Occipital lobe (tissue), 3 donors: ENCODE measurements at places on chromosomes 12 and 14. TPM values are rescaled to one million over a fixed set of nuclear protein-coding genes. Genes with fewer than 3 reads are reported as not detected.

The P2RX2 gene
- total RNA-seq, result not detected

The GPX2 gene
- total RNA-seq, result not detected

The SLC25A21 gene
- 0.78 TPM for total RNA-seq

The DEPDC4 gene
- 1.2 TPM for total RNA-seq

The CABP1 gene
- 3.1 TPM for total RNA-seq

The SIRT4 gene
- total RNA-seq, result 4.5 TPM

The CATSPERB gene
- 3.7 TPM for total RNA-seq

The EML5 gene
- total RNA-seq, result 30.3 TPM
